ENCODE measurements at places on chromosomes 12 and 14. TPM values are rescaled to one million over a fixed set of nuclear protein-coding genes. Genes with fewer than 3 reads are reported as not detected.

DNA sequence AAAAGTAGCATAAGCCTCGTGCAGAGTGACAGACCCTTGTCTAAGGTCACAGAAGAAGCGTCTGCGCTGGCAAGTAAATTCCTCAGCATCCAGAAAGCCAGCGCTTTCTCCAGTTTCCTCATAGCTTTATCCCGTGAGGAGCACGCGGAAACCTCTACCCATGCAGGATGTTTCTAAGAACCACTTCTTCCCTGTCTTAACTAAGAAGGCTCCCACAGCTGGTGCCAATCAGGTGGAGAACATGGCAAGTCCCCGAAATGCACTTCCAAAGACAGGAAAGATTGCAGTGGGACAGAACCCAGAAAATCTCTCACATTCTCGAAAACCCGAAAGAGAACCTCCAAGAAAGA is 968 bp upstream of the ARID4A start:
- H3K4me3 ChIP-seq = peak overlapping the region; percentile 56
- no peaks in the 10 kb centered on the region for H3K27me3 ChIP-seq
- peak overlapping the region; percentile 22 for H3K27ac ChIP-seq
- H3K36me3 ChIP-seq = no peaks in the 10 kb centered on the region
- peak; percentile 67 for DNase-seq

- no peaks in the 10 kb centered on the region for H3K27me3 ChIP-seq
- H3K4me1 ChIP-seq = no peaks in the 10 kb centered on the region
- DNase-seq = no peak
- H3K36me3 ChIP-seq = peaks cover 2% of the 10 kb centered on the region
- H3K27ac ChIP-seq = peak overlapping the region; percentile 37
- no peak overlapping the region for H3K4me3 ChIP-seq
These were observed 3.4 kb downstream of the GDF11 start for GRCh38 chr12:55746174-55746912.

DNA sequence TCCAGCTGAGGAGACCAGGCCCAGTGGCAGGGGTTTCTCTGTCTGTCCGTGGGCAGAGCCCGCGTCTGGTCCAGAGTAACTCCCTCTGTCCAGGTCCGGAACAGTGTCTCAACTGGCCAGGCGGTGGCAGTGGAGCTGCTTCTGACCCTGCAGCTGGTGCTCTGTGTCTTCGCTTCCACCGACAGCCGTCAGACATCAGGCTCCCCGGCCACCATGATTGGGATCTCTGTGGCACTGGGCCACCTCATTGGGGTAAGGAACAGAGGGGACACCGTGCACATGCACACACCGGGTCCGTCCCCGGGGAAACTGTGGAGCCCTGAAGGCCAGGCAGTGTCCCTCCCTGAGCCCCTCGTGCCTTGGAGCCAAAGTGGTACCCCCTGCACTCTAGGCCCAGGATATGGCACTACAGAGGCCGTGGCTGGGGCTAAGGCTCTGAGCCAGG is 1.5 kb downstream of the AQP6 start:
- no peak overlapping the region for H3K4me3 ChIP-seq
- peak; percentile 87 for DNase-seq
- no peaks in the 10 kb centered on the region for H3K27me3 ChIP-seq
- H3K36me3 ChIP-seq = no peaks in the 10 kb centered on the region

GRCh38 chr12:122080149-122081082 is 1.9 kb downstream of the MLXIP start:
- H3K36me3 ChIP-seq = no peaks in the 10 kb centered on the region
- H3K27me3 ChIP-seq = no peaks in the 10 kb centered on the region
- peak overlapping the region; percentile 49 for H3K4me3 ChIP-seq
- H3K4me1 ChIP-seq = no peaks in the 10 kb centered on the region
- peak; percentile 77 for DNase-seq
- peak overlapping the region; percentile 13 for H3K27ac ChIP-seq

GRCh38 chr12:103382736-103383346 is 112.9 kb downstream of the C12orf42 start:
- H3K27ac ChIP-seq = no peak overlapping the region
- no peaks in the 10 kb centered on the region for H3K4me1 ChIP-seq
- H3K27me3 ChIP-seq = no peaks in the 10 kb centered on the region
- DNase-seq = no peak

- DNase-seq = no peak
- no peaks in the 10 kb centered on the region for H3K4me1 ChIP-seq
- no peak overlapping the region for H3K4me3 ChIP-seq
These were observed 97.1 kb downstream of the SCAF11 start for GRCh38 chr12:45893240-45893639.

DNA sequence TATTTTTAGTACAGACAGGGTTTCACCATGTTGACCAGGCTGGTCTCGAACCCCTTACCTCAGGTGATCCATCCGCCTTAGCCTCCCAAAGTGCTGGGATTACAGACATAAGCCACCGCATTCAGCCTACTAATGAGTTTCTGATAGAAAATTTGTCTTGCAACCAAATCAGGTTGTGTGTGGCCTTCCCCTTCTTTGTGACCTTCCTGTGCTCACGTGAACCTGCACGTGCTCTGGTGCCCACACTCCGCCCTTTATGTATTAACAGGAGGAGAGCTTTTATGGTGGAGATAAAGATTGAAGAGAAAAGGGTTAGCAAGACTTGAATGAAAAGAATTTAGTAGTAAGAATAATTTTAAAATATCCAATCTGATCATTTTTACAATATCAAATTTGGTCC is 343.5 kb upstream of the TMEM132C start:
- no peak overlapping the region for H3K4me3 ChIP-seq
- H3K4me1 ChIP-seq = no peaks in the 10 kb centered on the region
- H3K27me3 ChIP-seq = no peaks in the 10 kb centered on the region
- no peaks in the 10 kb centered on the region for H3K36me3 ChIP-seq

DNA sequence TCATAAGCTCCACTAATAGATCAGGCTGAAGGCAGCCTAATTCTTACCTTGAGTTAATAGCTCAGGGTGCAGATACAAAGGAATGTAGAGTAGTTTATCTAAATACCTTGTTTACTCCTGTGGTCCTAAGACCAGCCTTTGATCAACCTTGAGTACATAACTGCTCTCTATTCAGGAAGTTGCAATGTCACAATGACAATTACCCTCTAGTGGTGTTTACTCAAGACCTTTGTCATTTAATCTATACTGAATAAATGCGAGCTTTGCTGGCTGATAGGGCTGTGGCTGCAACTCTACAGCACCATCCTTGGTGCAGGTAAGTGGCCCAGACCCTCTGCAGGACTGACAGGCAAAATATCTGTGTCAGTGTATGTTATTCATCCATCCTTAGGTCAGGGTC is 282.7 kb downstream of the ATXN7L3B start:
- no peaks in the 10 kb centered on the region for H3K4me1 ChIP-seq
- no peaks in the 10 kb centered on the region for H3K27me3 ChIP-seq
- H3K27ac ChIP-seq = no peak overlapping the region
- no peaks in the 10 kb centered on the region for H3K36me3 ChIP-seq

- no peak overlapping the region for H3K4me3 ChIP-seq
- peaks cover 6% of the 10 kb centered on the region for H3K4me1 ChIP-seq
- H3K36me3 ChIP-seq = no peaks in the 10 kb centered on the region
- no peak overlapping the region for H3K27ac ChIP-seq
- DNase-seq = peak; percentile 49
These were observed 73.9 kb downstream of the ARMH4 start for GRCh38 chr14:58078068-58078467.

DNA sequence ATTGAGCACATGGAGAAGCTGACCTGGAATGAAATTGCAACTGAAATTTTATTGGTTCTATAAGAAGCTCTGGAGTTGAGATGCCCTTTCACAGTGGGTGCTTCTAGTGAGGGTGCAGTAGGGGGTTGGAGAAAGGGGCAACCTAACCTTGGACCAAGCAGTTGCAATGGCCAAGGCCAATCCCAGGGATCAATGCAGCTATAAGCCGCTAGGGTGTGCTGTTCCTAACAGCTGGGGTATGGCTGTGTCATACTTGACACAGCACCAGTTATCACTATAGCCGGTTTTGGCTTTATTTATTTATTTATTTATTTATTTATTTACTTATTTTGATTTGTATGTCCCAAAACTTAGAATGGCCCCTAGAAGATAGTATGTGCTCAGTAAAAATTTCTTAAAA is 505.9 kb downstream of the FLRT2 start:
- no peak for DNase-seq
- no peaks in the 10 kb centered on the region for H3K27me3 ChIP-seq
- H3K27ac ChIP-seq = no peak overlapping the region
- H3K36me3 ChIP-seq = no peaks in the 10 kb centered on the region
- no peak overlapping the region for H3K4me3 ChIP-seq

Gene KRT77
- total RNA-seq = not detected

Gene RNASE7
- total RNA-seq = not detected

Gene TGM1
- total RNA-seq = 0.52 TPM

Gene SLC17A8
- total RNA-seq = not detected

Gene ALDH1L2
- 35.2 TPM for total RNA-seq

Data from aorta (tissue), 5 donors.